ENCODE measurements at places on chromosomes 3 and 15.
A peak's percentile ranks its signal among the peaks of the same experiment; 100 is the strongest.

GRCh38 chr15:71199384-71200351 is 84.4 kb downstream of the THSD4 start:
- H3K27me3 ChIP-seq, result no peaks in the 10 kb centered on the region
- H3K36me3 ChIP-seq, result no peaks in the 10 kb centered on the region
- H3K4me3 ChIP-seq, result no peak overlapping the region
- H3K27ac ChIP-seq, result no peak overlapping the region

- H3K4me1 ChIP-seq, result peaks cover 26% of the 10 kb centered on the region
- no peak for DNase-seq
- H3K27ac ChIP-seq, result no peak overlapping the region
- H3K27me3 ChIP-seq, result no peaks in the 10 kb centered on the region
- no peaks in the 10 kb centered on the region for H3K36me3 ChIP-seq
Observed at GRCh38 chr3:17805461-17805940, 63.1 kb upstream of the TBC1D5 start.

- no peaks in the 10 kb centered on the region for H3K36me3 ChIP-seq
- peaks cover 19% of the 10 kb centered on the region for H3K4me1 ChIP-seq
- peak within 1 kb of the TSS; percentile 71 for H3K27ac ChIP-seq
- H3K27me3 ChIP-seq, result peaks cover 28% of the 10 kb centered on the region
- peak; percentile 59 for DNase-seq
Observed at GRCh38 chr3:31981206-31982181, at the start of the genes OSBPL10 and ZNF860. Gene OSBPL10, minus strand, starts transcription at chr3:31981262. Its CDS starts 83 bp downstream, at chr3:31981179. Gene ZNF860, plus strand, starts transcription at chr3:31981750. Its CDS starts 7,330 bp downstream, at chr3:31989080.

- DNase-seq, result no peak
- no peaks in the 10 kb centered on the region for H3K27me3 ChIP-seq
- H3K36me3 ChIP-seq, result peaks cover 6% of the 10 kb centered on the region
- H3K4me3 ChIP-seq, result no peak overlapping the region
Observed at GRCh38 chr3:49406571-49407565, 4.9 kb downstream of the RHOA start.

DNA sequence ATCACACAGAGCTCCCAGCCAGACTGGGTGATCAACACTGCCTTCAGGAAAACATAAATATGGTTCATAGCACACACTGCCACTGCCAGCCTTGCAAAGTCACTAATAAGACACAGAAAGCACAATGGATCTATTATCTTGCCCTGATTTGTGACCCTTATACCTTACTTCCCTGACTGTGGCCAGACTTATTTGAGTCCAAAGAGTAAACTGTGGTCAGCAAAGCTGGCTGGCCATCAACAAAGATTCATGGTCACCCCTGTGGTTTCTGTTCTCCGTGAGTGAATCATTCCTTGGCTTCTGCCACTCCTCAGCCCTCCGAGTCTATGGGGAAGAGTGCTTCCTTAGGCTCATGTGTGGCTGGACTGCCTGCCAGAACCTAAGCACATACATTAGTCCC is 437.7 kb downstream of the RAP2B start:
- H3K27me3 ChIP-seq, result no peaks in the 10 kb centered on the region
- no peak overlapping the region for H3K4me3 ChIP-seq
- H3K36me3 ChIP-seq, result no peaks in the 10 kb centered on the region
- no peak for DNase-seq
- H3K27ac ChIP-seq, result no peak overlapping the region

DNA sequence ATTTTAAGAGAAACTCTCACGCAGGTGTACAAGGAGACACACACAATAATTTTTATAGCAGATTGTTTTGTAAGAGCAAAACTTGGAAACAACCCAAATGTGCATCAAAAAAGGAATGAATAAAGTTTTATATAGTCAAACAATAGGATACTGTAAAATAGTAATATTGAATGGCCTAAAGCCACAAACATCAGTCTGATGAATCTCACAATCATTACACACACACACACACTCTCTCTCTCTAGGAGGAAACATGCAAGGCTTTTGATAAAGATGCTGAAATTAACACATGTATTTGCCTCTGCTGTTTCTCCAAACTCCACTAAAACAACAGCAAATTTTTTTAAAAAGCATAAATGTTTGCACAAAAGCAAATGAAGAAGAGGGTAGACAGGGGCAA is 37.3 kb downstream of the ADIPOQ start:
- H3K27me3 ChIP-seq, result no peaks in the 10 kb centered on the region
- no peak overlapping the region for H3K4me3 ChIP-seq
- H3K27ac ChIP-seq, result no peak overlapping the region
- no peaks in the 10 kb centered on the region for H3K4me1 ChIP-seq

DNA sequence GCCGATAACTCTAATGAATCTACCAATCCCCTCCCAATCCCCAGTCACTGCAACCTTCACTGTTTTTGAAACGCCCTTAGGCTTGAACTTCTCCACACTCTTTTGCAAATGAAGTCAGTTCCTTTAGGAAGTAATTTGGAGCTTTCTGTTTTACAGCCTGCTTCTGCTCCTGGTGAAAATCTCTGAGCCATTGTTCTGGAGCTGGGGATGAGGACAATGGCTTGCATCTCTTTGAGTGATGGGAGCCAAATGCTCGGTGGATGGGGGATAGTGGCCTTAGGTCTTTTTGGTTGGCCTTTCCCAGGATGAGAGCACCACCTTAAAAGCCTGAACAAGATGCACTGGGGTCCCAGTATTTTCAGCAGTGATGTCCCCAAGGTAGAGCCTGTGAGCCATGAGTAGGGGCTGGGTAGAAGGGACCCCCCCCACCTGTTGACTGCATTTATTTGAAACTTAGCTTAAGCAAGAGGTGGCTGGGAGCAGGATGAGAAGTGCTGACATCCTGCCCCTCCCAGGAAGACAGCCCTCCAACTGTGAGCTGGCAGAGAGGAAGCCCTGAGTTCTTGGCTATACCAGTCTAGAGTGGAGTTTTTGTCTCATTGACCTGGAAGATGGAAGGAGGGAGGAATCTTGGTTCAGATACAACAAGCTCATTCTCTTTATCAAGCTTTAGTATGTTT is 7.6 kb upstream of the MYO5C start:
- H3K27ac ChIP-seq, result no peak overlapping the region
- no peaks in the 10 kb centered on the region for H3K36me3 ChIP-seq
- DNase-seq, result no peak
- H3K4me1 ChIP-seq, result no peaks in the 10 kb centered on the region
